ENCODE measurements at places on chromosomes 5 and 9.

- no peak for DNase-seq
Measured at GRCh38 chr9:68505681-68506409, 34.8 kb downstream of the TMEM252 start.

DNA sequence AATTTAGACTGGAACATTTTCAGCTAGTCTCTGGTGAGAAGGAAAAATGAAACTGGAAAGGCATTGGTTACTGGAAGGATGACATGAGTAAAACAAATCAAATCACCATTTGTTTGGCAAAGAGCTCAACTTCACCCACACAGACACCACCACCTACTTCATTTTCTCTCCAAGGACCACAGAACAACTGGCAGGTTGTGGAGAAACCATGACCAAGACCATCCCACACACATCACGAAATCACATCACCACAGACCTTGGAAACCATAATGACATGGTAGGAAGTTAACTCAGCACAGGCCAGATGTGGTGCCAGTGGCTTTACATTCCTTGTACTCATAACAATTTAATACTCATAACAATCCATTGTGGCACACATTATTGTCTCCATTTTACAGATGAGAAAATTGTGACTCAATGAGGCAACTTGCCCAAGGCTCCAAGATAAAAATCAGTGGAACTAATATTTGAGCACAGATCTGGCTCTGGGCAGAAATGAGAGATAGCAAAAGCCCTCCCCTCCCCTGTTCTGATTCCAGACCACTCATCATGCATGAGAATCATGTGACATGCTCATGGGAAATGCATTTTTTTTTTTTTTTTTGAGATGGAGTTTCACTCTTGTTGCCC is 7.5 kb downstream of the OR1K1 start:
- no peak for DNase-seq

DNA sequence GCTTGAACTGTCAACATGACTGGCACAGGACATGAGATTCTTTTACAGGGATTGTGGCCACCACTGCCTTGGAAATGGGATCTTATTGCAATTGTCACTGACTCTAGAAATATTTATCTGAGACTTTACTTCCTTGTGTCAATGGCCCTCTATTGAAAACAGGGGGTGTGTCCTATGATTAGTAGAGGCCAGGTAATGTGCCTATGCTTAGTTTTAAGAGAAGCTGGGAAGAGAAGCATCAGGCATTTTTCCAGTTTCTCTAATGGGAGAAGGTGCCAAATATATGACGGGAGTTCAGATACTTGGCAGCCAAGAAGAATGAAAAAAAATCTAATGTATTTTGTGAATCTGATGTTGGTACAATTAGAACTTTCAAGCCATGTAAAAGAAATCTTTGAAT is 73.9 kb upstream of the VCAN start:
- DNase-seq, result no peak

DNA sequence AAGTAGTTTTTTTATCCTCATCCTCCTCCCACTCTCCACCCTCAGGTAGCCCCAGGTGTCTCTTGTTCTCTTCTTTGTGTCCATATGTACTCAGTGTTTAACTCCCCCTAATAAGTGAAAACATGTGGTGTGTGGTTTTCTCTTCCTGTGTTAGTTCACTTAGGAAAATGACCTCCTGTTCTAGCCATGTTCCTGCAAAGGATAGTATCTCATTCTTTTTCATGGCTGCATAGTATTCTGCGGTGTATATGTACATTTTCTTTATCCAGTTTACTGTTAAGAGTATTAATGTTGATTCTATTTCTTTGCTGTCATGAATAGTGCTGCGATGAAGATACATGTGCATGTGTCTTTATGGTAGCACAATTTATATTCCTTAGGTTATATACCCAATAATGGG is 68.4 kb upstream of the RANBP3L start:
- no peak for DNase-seq

GRCh38 chr9:7358876-7359275 is 440.7 kb downstream of the DMAC1 start:
- no peak for DNase-seq

- DNase-seq, result no peak
Measured at GRCh38 chr5:158364367-158364766, 505.4 kb upstream of the CLINT1 start.

DNA sequence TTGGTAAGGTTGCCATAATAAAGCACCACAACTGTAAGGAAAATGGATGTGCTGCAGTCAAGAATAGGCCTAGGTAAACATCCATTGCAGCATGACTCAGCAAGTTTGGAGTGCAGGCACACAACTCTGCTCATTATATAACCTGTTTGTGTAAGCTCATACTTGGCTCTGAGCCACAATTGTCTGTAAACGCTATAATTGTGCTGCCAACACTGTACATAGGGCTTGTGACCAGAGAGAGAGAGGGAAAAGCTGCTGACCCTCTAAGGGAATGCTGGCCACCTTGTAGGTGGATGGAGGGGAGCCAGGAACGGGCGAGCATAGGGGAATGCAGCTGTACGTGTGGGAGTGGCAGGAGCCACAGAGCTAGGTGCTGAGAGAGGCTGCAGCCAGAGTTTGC is 2186.5 kb upstream of the ACO1 start:
- no peak for DNase-seq

DNA sequence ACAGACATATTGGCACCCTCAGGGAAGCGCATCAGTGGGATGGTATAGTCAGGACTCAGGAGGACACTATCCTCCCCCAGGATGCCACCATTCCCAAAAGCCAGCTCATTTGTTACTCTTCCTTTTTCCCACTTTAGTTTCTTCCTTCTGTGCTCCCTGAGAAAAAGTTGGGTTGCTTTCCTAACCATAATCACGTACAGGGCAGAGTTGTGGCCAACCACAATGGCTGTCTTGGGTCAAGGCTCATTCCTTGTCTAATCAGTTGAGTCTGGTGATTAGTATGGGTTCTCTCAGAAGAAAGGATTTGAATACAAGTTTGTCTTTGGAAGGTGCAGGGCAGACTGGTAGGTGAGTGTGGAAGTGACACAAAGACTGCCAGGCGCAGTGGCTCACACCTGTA is 26.6 kb upstream of the ATP6V1G1 start:
- no peak for DNase-seq
